ENCODE measurements at places on chromosomes 16 and 17.

GRCh38 chr16:58421059-58421458 lies 28.8 kb downstream of the GINS3 start:
- DNase-seq: no peak

DNA sequence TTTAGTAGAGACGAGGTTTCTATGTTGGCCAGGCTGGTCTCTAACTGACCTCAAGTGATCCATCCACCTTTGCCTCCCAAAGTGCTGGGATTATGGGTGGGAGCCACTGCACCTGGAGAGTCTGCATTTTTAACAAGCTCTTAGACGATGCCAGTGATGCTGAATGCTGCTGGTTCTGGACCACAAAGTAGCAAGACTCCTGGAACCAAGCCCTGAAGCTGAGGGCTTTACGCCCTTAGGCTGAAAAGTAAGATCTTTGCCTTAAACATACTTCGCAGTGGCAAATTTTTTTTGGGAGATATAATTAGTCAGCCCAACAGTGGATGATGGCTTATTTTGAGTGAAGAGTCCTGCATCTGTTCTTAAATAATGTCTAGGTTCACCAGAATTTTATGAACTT lies 14.0 kb downstream of the METTL9 start:
- no peak for DNase-seq

DNA sequence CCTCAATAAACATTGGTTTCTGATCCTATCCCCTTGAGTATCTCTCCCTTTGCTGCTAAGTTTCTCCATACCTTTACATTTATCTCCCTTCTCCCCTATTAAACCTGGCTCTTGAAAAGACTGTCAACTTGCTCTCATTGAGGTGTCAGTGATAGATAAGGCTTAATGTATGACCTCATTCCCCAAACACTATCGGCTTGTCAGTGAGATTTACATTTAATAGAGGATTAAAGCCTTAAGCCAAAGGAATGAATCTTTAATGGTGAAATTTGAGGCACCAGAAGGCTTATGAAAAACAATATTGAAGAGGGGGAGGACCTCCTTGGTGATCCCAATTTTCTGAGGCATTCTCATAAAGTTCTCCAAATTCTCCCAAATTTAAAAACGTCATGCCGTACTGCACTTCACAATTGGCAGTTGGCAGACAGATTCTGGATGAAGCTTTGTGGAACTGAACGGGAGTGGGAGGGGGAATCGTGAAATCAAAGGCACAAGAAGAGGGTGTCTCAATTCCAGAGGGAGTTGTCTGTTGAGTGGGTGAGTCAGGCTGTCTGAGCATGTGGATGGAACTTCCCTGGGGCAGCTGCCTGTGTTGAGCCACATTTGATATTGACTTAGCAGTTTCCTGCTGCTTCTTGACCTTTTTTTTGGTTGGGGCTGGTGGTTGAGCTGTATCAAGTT lies 478.8 kb downstream of the NPIPA7 start:
- no peak for DNase-seq

- no peak for DNase-seq
Observed at GRCh38 chr16:27289669-27290068, 21.1 kb upstream of the NSMCE1 start.

- no peak for DNase-seq
Observed at GRCh38 chr16:5415123-5415522, 317.5 kb upstream of the EEF2KMT start.

GRCh38 chr17:80795754-80796153 lies 195.9 kb upstream of the CHMP6 start:
- no peak for DNase-seq

DNA sequence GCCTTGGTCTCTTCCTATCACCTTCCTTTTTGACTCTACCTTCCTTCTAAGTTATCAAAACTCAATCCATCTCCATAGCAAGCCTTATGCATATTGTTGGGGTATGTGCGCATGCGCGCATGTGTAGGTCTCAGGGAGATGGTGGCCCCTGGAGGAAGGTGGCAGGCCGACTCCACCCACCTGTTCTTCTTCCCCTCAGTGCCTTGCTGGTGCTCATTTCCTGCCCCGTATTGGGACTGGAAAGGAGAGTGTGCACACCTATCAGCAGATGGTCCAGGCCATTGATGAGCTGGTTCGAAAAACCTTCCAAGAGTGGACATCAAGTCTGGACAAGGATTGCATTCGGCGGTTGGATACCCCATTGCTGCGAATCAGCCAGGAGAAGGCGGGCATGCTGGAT lies 25.2 kb downstream of the DNAH2 start:
- DNase-seq: no peak

GRCh38 chr17:45745601-45746494 lies 38.3 kb upstream of the CRHR1 start:
- DNase-seq: peak; percentile 46

DNA sequence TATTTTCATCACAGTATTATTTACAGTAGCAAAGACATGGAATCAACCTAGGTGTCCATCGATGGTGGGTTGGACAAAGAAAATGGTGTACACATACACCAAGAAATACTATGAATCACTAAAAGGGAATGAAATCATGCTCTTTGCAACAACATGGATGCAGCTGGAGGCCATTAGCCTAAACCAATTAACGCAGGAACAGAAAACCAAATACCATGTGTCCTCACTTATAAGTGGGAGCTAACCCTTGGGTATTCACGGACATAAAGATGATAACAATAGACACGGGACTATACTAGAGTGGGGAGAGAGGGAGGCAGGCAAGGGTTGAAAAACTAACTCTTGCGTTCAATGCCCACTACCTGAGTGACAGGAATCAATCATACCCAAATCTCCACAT lies 41.0 kb downstream of the MRPS23 start:
- no peak for DNase-seq

DNA sequence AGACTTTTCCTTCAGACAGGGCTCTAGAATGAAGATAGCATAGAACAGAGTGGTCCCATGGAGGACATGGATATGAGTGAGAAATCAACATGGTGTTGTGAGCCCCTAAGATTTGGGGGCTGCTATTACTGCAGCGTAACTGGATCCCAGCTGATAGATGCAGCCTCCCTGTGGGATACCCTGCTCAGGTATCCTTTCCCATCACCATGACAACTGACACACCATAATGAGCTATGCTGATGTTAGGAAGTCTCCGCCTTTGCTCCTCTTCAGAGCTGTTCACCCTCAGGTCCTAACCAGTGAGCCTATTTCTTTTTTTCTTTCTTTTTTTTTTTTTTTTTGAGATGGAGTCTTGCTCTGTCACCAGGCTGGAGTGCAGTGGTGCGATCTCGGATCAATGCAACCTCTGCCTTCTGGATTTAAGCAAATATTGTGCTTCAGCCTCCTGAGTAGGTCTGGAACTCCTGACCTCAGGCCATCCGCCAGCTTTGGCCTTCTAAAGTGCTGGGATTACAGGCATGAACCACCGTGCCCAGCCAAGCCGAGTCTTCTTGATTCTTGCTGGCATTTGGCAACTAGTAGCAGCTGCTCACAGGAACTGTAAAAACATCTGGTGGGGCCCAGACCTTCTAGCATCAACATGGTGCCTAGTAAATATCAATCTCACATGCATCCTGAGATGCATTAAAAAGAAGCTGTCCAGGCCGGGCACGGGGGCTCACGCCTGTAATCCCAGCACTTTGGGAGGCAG lies 17.1 kb downstream of the STX4 start:
- peak; percentile 60 for DNase-seq

DNA sequence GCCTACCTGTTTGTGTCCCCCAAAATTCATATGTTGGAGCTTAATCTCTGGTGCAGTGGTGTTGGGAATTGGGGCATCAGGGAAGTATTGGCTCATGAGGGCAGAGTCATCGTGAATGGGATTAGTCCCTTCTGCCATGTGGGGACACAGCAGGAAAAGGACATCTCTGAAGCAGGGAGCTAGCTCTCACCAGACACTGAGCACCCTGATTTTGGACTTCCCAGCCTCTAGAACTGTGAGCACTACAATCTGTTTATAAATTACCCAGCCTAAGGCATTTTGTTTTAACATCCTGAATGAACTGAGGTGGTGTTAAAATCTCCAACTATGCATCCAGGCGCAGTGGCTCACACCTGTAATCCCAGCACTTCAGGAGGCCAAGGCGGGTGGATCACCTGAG lies 206.0 kb downstream of the SEC14L1 start:
- no peak for DNase-seq

DNA sequence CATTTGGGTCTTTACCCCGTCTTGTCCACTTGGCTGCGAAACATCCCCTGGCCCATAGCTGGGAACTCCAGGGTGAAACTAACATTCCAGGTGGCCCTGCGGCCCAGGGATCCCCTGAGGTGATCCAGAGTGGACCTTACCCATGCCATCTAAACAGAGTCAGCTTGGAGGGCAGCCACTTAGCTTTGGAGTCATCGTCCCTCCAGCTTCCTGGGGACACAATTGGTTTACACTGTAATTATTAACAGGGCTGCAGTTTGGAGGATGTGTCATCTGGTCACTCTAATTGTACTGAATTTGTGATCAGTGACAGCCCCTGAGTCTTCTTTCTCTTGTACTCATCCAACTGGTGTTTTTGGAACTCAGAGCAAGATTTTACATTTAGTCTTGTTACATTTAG lies 149.9 kb downstream of the ENGASE start:
- DNase-seq: no peak

DNA sequence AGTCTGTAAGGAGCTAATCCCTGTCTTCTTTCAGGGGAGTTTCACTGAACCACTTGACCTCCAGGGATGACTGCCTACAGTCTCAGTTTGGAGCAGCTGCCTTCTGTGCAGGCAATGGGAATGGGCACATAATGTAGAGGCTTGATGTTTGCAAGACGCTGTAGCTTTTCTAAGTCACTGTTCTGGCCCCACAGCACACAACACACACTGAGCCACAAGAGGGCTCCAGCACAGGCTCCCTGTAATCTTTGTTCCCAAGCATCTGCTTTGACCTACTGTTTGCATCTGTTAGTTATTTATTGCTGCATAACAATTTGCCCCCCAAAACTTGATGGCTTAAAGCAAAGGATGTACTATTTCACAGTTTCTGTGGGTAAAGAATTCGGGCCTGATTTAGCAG lies 419.0 kb upstream of the ASIC2 start:
- peak; percentile 15 for DNase-seq

DNA sequence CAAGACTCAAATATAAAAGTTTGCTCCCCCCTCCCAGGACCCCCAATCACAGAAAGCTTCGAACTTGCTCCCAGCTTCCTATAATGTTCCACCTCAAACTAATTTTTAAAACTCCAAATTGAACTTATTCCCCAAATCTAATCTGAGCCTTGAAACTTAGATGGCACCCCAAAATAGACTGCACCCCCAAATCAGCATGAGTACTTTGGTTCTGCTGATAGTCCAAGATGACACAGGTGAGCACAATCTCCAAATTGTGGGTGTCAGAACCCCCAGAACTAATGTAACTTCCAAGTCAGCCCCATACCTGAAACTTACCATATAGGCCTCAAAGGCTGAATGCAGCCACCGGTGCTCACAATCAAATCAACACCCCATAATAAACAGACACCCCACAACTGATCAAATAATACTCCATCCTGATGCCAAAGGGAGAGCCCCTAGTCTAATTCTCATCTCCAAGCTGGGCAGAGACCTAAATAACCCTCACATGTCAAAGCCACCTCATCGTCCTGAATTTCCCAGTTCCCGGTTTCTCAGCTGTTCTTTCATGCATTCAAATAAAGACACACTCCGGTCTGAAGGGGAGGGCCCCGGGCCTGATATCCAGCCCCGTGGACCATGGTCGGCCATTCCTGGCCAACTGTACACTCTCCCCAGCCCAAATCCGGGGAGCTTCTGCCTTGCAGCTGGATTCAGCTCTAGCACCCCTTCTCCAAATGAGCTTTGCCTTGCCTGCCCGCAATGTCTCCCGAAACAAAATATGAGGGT lies 1.8 kb upstream of the BCL6B start:
- DNase-seq: no peak

DNA sequence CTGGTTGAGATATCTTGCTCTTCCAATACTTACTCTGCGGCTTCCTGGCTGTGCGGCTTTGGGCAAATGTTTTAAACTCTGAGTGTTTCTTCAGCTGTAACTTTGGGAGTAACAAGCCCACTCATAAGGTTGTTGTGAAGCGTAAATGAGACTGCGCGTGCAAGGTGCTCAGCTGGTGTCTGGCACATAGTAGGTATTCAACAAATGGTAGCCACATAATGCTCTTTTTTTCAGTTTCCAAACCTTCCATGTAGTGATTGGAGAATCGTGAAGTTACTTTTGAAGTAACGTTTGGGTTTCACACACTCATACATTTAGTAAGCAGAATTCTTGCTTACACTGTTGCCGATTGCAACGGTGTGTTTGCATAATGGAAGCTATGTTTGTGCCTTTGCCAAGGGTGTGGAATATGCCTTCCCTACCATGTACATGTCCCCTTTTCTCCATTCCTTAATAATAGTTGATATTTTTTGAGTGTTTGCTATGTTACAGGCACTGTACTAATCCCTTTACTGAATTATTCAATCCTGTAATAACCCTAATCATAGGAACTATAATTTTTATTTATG lies 829 bp downstream of the DHRS7B start:
- no peak for DNase-seq

- no peak for DNase-seq
Observed at GRCh38 chr16:62701426-62701825, 665.2 kb upstream of the CDH8 start.

- peak; percentile 91 for DNase-seq
Observed at GRCh38 chr17:9890124-9890523, 14.9 kb downstream of the RCVRN start.

DNA sequence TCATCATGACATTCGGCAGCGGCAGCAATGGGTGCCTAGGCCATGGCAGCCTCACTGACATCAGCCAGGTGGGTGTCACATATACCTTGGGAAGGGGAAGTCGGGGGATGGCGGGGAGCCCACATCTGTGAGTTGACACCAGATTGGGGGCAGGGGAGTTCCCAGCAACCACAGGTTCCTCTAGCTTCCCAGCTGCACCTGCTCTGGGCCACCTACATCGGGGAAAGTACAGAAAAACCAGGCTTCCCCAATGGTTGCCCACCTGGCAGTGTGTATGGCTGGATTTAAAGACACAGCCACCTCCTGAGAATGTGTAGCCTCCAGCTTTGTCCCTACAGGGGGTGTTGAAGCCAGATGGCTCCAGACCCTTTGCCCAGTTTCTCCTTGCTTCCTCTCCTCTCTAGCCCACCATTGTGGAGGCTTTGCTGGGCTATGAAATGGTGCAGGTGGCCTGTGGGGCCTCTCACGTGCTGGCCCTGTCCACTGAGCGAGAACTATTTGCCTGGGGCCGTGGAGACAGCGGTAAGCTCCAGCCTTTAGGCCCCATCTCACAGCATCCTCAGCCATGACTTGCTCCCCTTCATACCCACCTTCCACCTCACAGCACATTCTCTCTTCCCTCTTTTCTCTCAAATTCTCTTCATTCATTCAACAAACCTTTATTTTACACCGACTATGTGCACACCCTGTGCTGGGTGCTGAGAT lies 5.0 kb upstream of the TRAF4 start:
- no peak for DNase-seq
